ENCODE measurements at places on chromosomes 4 and X. TPM values are rescaled to one million over a fixed set of nuclear protein-coding genes. Genes with fewer than 3 reads are reported as not detected.

MAML3 gene
- 0.32 TPM for total RNA-seq

LRP2BP gene
- 0.47 TPM for total RNA-seq

DNA sequence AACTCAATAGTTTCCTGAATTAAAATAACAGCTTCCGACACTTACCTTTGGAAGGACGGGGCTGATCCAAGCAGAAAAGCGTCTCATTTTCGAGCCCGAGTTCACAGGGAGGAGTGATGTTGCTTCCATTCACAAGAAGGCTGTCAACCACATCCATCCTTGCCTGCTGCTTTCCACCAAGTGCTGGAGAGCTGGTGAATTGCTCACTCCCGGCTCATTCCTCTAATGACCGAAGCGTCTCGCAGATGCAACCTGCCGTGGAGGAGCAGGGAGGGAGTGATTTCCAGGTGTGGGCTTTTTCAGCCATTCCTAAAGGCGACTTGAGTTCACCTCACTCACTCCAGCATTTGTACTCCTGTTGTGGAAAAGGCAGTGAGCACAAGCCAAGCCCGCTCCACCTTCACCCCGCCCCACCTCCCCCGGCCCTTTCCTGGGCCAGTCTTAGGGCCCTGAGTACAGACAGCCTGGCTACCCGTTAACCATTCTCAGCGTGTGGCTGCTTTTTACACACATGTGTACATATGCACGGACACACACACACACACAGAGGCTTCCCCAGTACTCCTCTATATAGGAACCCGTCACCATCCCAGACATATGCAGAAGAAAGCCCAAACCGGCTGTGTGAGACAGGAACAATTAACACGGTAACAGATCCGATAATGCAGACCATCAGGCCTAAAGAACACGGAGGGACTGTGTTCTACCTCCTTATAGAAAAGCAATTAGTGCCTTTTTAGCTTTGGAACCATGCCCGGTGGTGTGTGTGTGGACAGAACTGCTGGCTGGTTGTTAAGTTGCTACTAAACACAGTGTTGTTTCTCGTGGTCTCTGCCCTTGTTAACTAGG, at the start of gene CCKAR:
Gene CCKAR (minus strand): TSS at position 374 of the 849 bp plus-strand sequence. CDS start 217 bp downstream, at position 157.
- no peak for DNase-seq

CBLL2 gene
- total RNA-seq, result not detected

DNA sequence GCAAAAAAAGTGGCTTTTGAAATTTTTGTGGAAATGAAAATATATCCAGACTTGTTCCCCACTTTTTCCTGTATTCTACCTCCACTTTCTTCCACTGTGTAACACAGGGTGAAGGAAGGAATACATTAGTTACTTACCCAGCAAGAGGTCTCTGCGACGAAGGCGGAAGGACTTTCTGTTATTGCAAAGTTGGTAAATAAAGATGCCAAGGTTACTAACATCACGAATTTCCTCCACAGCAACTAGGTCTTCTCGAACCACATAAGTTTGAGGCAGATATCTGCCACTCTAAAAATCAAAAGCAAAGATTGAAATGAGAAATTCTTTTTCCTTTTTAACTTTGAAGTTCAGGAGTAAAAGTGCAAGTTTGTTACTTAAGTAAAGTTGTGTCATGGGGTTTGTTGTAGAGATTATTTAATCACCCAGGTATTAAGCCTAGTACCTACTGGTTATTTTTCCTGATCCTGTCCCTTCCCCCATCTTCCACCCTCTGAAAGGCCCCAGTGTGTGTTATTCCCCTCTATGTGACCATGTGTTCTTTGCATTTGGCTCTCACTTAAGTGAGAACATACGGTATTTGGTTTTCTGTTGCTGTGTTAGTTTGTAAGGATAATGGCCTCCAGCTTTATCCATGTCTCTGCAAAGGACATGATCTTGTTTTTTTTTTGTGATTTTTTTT, 5.8 kb downstream of the ITM2A start:
- no peak for DNase-seq

- DNase-seq, result no peak
Measured at GRCh38 chr4:121712001-121712651, 15.3 kb upstream of the ANXA5 start.
